ENCODE measurements at places on chromosomes 12 and 14. TPM values are rescaled to one million over a fixed set of nuclear protein-coding genes. Genes with fewer than 3 reads are reported as not detected.

The SLC10A1 gene
- not detected for total RNA-seq

The SCNN1A gene
- total RNA-seq, result 3.2 TPM

The EFS gene
- total RNA-seq, result 9.1 TPM

The FAM222A gene
- total RNA-seq, result 0.31 TPM

The TAS2R8 gene
- not detected for total RNA-seq

The KCNJ8 gene
- total RNA-seq, result not detected

The TOMM20L gene
- not detected for total RNA-seq

The TBK1 gene
- total RNA-seq, result 20.6 TPM

The SLCO1A2 gene
- not detected for total RNA-seq

The SLC25A21 gene
- total RNA-seq, result 0.24 TPM

The RASSF3 gene
- 13.6 TPM for total RNA-seq

The METTL17 gene
- 65.5 TPM for total RNA-seq

The OR4Q3 gene
- not detected for total RNA-seq

The SOX5 gene
- 0.42 TPM for total RNA-seq

The KRT75 gene
- 7.5 TPM for total RNA-seq

The OR6C2 gene
- not detected for total RNA-seq

The PLBD1 gene
- 2.0 TPM for total RNA-seq

The CD9 gene
- total RNA-seq, result 589 TPM

The MANSC4 gene
- total RNA-seq, result 0.25 TPM

The EPYC gene
- not detected for total RNA-seq

The KRT86 gene
- total RNA-seq, result 0.04 TPM

The POTEG gene
- not detected for total RNA-seq

The C12orf60 gene
- 1.9 TPM for total RNA-seq

The MDM1 gene
- total RNA-seq, result 6.1 TPM

The LIMA1 gene
- total RNA-seq, result 512 TPM

The RNASE3 gene
- not detected for total RNA-seq

The TEAD4 gene
- 18.7 TPM for total RNA-seq

The TAS2R42 gene
- not detected for total RNA-seq

The MON2 gene
- total RNA-seq, result 19.0 TPM

The TAS2R19 gene
- 0.49 TPM for total RNA-seq

The CDKN3 gene
- 61.1 TPM for total RNA-seq

The PTGDR gene
- total RNA-seq, result not detected

The CCDC175 gene
- total RNA-seq, result not detected

The ETFBKMT gene
- 1.4 TPM for total RNA-seq

The FLVCR2 gene
- total RNA-seq, result 0.11 TPM

The PTHLH gene
- 301 TPM for total RNA-seq

The CLEC4C gene
- not detected for total RNA-seq

The GPR84 gene
- 0.07 TPM for total RNA-seq
